ENCODE measurements at places on chromosomes 4 and X.
A peak's percentile ranks its signal among the peaks of the same experiment; 100 is the strongest.

- no peak for DNase-seq
These were observed 18.4 kb downstream of the IL21 start for GRCh38 chr4:122602277-122603142.

DNA sequence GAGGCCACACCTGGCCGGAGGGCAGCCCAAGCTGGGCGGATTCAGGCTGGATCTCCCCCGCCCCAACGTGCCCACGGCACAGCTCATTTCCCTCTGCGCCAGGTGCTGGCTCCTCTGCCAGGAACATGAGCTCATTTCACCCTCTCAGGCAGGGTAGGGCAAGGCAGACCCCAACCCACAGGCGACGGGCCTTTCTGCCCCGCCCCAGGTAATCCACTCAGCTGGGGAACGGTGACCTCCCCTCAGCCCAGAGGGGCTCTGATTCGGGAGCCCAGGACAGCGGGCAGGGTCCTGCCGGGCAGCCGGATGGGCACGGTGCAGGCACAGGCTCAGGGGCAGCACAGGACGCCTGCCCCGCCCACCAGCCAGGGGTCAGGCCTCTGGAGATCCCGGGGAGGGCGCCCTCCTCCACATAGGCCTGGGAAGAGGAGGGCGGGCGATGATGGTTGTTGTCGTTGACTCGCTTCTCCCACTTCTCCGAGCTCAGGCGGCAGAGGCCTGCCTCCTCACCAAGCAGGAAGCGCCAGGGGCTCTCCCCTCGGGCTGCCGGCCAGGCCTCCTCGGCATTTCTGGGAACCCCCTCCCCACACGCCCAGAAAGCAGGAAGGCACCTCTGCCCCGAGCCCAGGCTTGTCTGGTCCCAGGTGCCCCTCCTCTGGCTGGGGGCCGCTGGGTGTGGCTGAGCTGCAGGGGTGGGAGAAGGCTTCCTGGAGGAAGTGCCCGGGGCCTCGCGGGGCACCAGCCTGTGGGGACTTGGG lies 31.1 kb downstream of the TACC3 start:
- no peak for DNase-seq

DNA sequence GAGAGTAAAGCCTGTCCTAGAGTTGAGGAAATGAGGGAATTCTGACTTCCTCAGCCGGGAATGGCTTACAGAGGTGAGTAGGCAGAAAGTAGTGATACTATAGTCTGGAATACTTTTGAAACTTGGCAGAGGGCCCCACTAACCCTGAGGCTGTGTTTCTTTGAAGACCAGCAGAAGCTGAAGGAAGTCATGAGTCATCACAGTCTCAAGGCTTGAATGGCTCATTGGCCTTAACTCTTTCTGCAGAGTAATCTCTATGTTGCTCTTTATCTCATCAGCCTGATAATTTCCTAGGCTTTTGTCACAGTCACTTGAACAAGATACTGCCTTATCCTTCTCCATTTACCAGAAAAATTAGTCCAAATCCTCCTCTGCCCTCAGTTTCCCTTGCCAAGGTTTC lies 80.8 kb downstream of the ANKRD50 start:
- no peak for DNase-seq

DNA sequence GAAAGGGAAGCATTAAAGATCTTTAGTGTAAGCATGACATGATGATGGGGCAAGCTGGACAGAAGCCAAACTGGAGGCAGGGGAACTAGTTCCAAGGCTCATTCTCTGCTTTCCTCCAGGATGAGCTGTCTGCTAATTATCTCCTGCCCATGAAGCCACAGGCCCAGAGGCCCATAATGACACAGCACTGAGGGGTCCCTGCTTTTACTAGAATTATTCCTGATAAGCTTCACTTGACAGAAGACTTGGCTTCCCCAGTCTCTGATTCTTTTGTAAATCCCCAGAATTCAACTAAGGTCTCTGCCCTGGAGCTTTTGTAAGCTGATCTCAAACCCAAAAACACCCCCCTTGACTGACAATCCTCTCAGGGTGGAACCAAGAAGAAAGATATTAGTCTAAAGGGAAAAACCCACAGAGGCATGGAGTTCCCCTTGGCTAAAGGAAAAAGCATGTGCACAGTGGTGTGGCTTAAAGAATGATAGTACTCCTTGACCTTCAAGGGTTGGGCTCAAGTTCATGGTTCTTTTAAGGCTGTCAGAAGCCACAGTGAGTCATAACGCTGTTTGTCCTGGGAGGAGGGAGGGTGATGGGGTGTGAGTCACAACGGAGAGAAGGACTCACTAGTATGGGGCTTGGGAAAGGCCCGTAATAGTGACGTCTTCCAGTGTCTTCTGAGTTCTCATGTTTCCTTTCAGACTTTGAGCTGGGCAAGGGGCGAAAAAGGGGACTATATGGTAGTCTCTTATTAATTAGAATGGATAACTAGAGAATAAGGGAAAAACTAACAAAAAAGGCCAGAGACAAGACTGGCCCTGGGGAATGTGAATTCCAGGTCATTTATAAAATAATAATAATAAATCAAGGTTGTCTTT lies 146.0 kb upstream of the CPEB2 start:
- no peak for DNase-seq

GRCh38 chrX:15217161-15217560 lies 52.7 kb downstream of the ASB9 start:
- no peak for DNase-seq

DNA sequence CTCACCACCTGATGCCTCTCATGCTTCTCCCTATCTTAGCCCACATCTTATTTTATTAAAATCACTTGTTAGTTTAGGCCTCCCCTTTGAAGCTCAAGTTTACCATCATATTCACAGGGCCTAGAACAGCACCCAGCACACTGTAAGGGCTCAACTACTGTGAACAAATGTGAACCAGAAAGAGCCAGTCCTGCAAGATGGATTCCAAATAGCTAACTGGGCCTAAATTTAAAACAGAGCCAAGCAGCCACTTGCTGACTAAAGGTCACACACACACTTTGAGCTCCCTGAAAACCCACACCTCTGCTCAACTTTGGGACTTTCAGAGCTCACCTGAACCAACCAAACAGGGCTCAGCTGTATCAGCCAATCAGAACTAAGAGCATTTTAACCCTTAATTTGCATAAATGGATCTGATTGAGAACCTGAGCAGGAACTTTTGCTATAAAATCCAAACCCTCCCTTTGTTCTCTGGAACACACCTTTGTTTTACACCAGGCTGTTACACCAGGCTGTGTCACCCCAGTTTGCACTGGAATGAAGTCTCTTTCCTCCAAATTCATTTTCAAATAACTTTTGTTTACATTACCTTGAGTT lies 62.1 kb upstream of the EXOC1L start:
- DNase-seq, result no peak

DNA sequence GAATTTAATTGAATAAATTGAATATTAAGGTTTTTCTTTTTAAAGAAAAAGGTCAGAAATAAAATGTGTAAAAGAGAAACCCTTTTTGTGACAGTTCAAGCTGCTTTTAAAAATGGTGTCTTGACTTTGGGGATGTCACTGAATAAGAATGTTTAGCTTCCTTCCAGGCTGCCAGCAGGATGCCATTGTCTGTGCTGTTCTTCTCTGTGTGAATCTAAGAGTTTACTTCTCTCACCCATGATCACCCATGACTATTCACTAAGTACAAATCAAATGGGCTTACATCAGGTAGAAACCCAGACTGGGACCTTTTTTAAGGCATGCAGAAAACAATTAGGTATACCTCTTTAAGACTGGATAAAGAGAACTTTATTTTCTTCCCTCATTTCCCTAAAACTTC lies 115.3 kb downstream of the DACH2 start:
- DNase-seq, result no peak

DNA sequence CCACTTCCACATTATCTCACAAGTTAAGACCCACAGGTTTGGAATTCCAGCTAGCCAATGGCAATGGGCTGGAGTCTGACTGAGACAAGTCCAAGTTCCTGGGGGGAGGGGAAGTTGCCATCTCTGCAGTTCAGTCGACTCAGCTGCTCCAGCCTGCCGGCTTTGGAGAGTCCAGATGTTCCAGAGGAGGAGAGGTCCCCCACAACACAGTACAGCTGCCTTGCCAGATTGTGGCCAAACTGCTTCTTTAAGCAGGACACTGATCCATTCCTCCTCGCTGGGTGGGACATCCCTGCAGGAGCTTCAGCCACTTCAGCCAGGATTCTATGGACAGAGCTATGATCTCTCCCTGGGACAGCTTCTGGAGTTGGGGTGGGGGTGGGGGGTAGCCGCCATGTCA lies 199.2 kb downstream of the EDA start:
- DNase-seq, result no peak

DNA sequence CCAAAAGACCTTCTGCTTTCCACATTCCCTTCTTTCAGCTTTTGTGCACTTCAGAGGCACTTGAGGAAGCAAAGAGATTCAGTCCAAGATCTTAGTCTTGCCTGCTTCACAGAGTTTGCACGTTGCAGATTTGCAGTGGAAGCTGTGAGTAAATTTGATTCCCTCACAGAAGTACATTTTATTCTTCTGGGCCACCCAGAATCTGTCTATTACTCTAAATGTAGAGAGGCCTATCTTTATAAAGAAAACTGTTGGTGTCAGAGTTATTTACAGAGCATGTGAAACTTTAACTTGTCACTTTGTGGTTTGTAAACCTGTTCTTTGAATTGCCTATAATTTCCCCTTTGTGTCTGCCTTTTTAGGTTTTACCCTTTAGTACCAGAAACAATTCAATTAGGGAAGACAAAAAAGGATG lies 15.5 kb downstream of the SPRY1 start:
- no peak for DNase-seq

GRCh38 chr4:140372751-140373327 lies 607 bp upstream of the SCOC start:
- no peak for DNase-seq

- peak; percentile 39 for DNase-seq
These were observed 113.6 kb upstream of the TEX13C start for GRCh38 chrX:125205918-125206665.

GRCh38 chrX:74922922-74923543 lies 2.2 kb downstream of the NEXMIF start:
- no peak for DNase-seq

DNA sequence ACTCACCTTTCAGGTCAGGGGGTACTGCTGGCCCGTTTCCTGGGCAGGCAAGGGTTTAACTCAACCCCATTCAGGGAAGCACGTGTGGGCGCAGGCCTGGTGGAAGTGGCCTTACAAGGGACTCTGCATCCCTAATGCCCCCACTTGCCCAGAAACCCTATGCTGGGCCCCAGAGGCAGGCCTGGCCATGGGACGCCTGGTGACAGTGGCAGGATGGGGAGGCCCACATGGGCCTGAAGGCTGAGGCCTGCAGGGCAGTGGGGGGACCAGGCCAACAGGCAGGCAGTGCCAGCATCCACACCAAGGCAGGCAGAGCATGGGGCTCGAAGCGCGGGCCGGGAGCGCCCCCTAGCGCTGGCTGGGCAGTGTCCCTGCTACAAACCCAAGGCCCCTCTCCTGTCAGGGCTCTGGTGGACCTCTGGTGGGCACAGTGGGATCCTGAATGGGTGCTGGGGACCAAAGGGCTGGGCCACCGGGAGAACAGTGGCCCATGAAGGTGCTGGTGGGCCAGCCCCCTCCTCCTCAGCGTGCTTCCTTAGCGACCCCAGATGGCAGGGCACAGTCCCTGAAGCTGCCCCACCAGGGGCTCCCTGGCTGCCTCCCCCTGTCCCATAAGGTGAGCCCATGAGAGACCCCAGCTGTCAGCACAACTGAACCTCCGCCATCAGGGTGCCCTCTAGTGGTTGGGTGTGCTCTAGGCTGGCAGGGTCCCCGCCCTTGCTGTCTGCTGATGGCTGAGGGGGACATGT lies 16.8 kb downstream of the FGFR3 start:
- DNase-seq, result peak; percentile 92

DNA sequence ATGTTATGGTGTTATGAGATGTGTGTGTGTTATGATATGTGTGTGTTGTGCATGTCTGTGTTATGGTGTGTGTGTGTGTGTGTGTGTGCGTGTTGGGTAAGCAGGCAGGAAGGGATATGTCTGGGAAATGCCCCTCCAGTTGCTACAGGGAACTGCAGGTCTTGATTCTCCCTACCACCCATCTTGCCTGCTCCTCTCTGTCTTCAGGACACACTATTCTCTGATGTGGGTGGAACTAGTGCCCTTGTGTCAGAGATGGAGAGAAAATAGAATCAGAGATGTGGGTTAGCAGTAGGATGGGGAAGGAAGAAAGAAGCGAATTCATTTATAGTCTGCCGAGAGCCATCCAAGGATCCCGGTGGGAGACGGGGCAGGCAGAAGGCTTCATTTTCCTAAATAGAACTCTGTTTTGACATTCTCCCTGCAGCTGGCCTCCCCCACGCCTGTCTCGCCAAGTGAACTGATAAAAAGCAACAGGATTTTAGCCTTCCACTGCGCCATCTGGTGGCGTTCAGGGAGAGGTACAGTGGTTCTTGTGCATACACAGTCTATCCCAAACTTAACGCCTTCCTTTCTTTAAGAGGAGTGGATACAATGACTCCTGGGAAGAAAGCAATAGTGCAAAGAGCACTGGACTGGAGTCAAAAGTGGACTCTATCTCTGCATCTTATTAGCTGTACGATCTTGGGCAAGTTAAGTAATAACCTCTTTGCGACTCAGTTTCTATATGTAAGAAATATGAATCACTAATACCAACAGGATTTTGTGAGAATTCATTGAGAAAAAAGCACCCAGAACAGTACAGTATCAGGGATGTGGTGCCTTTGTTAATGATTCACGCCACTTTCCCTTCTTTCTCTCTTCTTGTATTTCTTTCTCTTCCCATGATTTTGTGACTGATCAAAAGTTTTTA lies 14.1 kb upstream of the MGST2 start:
- peak; percentile 79 for DNase-seq

GRCh38 chr4:38759113-38759789 lies 23.5 kb downstream of the TLR10 start:
- peak; percentile 74 for DNase-seq

DNA sequence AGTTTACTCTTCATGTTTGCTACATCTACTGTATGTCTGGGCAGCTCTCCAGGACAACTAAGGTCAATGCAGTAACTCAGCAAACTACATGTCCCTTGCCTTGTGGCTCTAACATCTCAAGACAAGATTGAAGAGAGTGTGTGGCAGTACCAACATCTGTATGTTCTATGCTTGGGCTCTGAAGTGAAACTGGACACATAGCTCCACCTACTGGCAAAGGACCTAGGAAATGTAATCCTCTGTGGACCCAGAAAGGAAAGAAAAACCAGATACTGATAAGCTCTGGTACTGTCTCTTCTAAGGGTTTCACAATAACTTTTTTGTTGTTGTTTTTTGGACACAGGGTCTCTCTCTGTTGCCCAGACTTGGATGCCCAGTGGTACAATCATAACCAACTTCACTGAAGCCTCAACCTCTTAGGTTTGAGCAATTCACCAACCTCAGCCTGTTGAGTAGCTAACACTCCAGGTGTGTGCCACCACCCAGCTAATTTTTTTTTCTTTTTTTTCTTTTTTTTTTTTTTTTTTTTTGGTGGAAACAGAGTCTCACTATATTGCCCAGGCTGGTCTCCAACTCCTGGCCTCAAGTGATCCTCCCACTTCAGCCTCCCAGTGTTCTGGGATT lies 64.1 kb downstream of the QDPR start:
- DNase-seq, result peak; percentile 58
